ENCODE measurements at places on chromosomes 6 and 20. TPM values are rescaled to one million over a fixed set of nuclear protein-coding genes. Genes with fewer than 3 reads are reported as not detected.

Gene ME1
- total RNA-seq: 25.6 TPM

DNA sequence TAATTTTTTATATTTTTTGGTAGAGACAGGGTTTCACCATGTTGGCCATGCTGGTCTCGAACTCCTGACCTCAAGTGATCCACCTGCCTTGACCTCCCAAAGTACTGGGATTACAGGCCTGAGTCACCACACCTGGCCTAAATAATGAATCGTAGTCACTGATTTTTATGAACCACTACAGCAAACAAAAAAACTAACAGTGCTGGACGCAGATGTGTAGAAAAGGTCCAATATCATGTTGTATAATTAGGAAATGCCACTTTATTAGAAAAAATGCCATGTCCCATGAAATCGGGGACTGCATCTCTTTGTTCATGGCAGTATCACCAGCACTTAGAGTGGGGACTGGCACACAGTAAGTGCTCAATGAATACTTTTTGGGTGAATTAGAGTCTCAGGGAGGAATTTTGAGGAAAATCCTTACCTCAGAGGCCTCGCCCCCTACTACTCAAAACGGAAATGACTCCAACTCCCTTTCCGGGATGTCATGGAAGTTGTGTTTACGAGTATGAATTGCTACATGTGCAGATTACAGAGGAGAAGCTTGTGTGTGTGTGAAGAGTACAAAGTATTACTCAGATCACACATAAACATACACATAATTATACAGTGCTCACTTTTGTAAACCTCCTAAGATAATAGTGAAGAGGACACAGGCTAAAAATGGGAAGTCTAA lies 43.6 kb upstream of the FAM50B start:
- DNase-seq: no peak

Gene SIRPB1
- total RNA-seq: 3.7 TPM

DNA sequence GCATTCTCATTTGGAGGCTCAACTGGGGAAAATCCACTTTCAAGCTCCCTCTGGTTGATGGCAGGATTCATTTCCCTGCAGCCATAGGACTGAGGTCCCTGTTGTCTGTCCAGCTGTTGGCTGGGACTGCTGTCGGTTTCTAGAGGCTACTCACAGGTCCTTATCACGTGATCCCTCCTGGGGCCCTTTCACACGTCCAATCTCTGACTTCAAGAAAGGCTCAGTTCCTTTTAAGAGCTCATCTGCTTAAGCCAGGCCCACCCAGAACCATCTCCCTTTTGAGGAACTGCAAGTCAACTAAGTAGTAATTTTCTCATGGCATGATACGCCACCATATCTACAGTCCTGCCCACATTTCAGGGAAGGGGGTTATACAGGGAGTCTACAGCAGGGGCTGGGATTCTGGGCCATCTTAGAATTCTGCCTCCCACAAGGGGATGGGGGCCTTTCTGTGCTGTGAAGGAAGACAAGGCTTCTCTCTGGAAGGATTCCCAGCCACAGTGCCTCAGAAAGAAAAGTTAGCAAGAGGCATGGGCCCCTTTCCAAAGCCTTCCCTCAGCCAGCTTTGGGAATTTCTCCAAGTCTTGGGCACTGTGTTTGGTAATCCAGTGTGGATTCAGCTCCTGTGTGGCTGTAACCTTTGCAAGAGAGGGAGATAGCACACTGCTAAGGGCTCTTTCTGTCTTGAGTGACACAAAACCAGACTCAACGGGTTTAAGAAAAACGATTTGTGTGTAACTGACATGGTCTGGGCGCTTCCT lies 66.4 kb downstream of the CTCFL start:
- no peak for DNase-seq

Gene MAPK13
- 7.2 TPM for total RNA-seq

DNA sequence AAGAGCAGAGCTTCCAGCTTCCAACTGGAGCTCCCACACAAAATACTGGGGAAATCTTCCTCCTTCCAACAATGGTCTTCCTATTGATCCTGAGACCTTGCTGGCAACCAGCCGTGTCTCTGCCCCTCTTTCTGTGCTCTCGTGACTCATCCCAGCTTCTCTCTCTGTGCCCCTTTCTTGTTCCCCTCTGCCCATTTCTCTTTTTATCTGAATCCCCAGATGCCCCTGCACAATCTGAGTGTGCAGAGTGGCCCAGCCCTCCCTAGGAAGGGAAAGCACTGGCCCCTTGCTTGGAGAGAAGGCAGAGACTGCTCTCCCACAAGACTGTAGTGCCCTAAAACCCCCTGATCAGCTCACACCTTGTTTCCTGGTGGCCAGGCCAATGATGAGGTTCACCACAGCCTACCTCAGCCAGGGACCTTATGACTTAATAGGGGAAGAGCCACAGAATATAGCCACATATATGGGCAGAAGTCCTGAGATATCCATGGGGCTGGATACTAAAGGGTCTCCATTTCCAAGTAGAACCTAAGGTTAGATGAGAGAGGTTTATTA lies 23.1 kb upstream of the MAS1L start:
- no peak for DNase-seq

GRCh38 chr6:163416557-163417253 lies 2.2 kb downstream of the QKI start:
- DNase-seq: no peak

DNA sequence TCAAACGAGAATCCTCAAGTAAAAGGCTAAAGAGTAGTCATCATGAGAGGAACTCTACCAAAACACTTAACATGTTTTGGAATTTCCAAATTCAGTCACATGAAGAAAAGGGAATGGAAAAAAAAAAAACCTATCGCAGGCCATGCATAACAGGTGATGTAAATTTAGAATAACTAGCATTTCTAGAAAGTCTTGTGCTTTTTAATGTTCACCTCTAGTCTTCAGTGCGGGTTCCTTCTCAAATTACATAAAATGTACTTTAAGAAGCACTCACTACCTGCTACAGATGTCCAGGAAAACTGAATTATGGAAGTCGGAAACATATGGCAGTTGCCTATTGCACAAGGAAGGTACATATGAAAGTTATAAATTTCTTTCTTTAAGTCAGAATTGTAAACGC lies 6.1 kb upstream of the TBX18 start:
- no peak for DNase-seq

Gene EFCAB8
- total RNA-seq: not detected

GRCh38 chr6:71245265-71246049 lies 43.2 kb upstream of the OGFRL1 start:
- DNase-seq: no peak

- DNase-seq: no peak
Measured at GRCh38 chr6:85394853-85395538, 54.9 kb upstream of the NT5E start.

DNA sequence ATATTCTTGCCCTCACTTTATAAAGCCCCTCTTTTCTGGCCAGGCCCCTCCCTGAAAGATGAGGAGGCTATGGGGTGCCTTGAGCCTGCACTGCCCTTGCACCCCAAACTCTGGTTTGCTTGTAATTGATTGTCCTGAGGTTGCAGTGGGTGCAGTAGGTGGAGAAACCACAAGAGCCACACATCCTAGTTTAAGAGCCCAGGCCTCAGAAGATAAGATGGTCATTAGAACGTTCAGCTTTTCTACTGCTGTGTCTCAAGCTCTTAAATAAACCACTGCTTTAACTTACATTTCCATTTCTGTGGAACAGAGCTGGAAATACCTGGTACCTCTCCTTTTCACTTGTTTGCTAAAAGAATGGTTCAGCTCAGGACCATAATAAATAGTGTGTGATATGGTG lies 9.0 kb downstream of the MRAP2 start:
- DNase-seq: no peak

- no peak for DNase-seq
Measured at GRCh38 chr6:149246691-149247384, 70.7 kb upstream of the TAB2 start.

DNA sequence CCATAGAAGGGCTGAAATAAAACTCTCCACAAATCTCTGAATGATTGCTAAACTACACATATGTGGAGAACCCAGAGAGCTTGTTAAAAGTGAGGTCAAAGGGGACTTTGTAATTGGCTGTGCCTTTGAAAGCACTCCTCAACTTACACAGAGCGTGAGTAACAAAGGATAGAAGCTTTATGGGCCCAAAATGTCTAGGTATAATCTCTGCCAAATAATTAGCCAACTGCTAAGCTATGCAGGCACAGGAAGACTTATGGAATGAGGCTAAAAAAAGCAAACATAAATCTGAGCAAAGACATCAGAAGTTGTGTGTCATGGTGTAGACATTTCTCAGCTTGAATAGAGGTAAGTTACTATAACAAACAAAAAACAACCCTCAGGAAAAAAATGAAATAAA lies 23.3 kb upstream of the UST start:
- DNase-seq: no peak

DNA sequence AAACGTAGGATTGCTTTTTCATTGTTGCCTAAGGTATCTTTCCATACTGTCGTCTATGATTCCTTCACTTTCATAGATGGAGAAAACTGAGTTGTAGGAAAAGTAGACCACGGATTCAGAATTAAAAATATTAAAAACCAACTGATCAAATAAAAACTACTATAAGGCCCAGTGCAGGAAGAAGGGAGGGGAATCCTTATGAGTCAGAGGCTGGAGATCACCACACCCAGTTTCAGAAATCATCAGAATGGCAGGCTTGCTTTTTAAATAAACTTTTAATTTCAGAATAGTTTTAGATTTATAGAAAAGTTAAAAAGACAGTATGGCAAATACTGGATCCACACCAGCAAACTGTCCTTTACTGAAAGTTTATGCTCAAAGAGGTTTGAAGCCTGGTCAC lies 32.0 kb upstream of the POPDC3 start:
- no peak for DNase-seq

Gene TUBB2B
- 2.2 TPM for total RNA-seq

GRCh38 chr6:14022673-14023072 lies 94.9 kb upstream of the CD83 start:
- DNase-seq: no peak

- DNase-seq: no peak
Measured at GRCh38 chr6:114312931-114313330, 29.9 kb downstream of the HS3ST5 start.

Gene PTCRA
- not detected for total RNA-seq

Gene SLC12A5
- not detected for total RNA-seq

Gene CST4
- not detected for total RNA-seq

Gene CLIC5
- total RNA-seq: 114 TPM

Gene RAET1L
- total RNA-seq: not detected

Gene LPIN3
- 9.7 TPM for total RNA-seq

Gene CAGE1
- total RNA-seq: not detected

DNA sequence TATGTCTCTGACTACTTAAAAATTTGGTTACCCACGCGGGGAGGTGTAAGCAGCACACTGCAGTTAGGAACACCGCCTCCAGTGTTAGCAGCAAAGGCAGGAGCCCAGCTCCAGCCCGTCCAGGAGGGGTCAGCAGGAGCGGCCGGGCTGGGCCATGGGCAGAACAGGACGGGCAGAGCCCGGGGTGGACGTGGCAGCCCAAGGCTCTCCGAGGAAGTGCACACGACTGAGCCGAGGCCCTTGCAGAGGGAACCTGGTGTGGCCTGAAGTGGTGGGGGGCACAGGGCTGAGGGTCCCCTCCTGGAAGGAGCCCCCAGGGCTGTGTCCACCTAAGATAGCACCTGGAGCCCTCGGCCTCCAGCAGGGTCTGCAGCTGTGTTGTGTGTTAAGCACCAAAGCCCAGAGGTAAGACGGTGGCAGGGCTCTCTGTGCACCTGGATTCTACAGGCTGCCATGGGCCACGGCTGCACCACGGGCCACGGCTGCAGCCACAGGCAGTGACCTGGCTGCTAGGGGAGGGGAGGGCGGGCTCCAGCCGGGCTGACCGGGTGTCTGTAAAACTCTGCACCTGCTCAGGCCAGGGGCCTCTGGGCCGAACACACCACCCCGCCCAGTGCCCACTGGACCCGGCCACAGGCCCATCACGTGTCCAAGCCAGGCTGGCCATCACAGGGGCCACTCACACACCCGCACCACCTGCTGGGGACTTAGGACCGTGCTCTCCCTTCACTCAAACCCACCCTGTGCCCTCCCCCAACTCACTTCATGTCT lies 6.6 kb downstream of the SLC2A4RG start:
- no peak for DNase-seq

DNA sequence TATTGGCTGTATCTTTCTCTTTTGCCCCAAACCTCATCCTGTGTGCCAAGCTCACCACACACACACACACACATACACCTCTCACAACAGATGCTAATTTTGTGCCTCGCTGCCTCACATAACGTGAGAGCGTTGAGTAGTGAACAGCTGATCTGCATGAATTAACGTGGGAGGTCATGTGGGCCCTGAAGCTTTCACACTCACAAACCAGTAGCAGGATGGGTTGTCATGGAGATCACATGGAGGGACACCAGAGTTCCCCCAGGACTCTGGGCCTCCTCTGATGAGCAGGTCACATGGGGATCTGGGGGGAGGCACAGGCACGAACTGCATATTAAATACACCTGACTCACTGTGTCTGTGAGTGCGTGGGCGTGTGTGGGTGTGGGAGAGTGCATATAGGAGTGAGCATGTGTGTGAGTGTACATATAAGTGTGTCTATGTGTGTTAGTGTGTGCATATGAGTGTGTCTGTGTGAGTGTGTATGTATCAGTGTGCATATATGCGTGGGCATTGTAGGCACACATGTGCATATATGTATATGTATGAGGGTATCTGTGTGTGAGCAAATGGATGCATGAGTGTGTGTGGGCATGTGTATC lies 62.7 kb upstream of the SULF2 start:
- DNase-seq: no peak

GRCh38 chr20:60055740-60056139 lies 97.5 kb downstream of the CDH26 start:
- DNase-seq: peak; percentile 75

Gene CDH4
- 0.94 TPM for total RNA-seq

DNA sequence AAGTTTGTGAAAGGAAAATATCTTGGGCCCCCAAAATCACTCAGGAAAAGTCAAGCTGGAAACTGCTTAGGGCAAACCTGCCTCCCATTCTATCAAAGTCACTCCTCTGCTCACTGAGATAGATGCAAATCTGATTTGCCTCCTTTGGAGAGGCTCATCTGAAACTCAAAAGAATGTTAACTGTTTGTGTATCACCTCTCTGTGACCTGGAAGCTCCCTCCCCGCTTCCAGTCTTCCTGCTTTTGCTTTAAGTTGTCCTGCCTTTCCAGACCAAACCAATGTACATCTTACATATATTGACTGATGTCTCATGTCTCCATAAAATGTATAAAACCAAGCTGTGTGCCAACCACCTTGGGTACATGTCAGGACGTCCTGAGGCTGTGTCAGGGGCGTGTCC lies 331.4 kb upstream of the QKI start:
- no peak for DNase-seq

Gene XKR7
- not detected for total RNA-seq

- no peak for DNase-seq
Measured at GRCh38 chr20:37198932-37199660, 19.7 kb upstream of the MROH8 start.

Gene DUSP15
- 11.6 TPM for total RNA-seq

GRCh38 chr6:34658605-34659265 lies 37.8 kb downstream of the ILRUN start:
- DNase-seq: no peak

- peak; percentile 74 for DNase-seq
Measured at GRCh38 chr6:62285612-62286469, at the start of gene KHDRBS2. Gene KHDRBS2, minus strand, starts transcription at chr6:62286225.

Gene ABHD16B
- total RNA-seq: not detected

Measured in right atrium auricular region (tissue), 2 donors.